ENCODE measurements at places on chromosomes 12 and 14. TPM values are rescaled to one million over a fixed set of nuclear protein-coding genes. Genes with fewer than 3 reads are reported as not detected.

Gene PTCSC3
- total RNA-seq: not detected

Gene CEBPE
- total RNA-seq: 0.13 TPM

Gene FGF23
- not detected for total RNA-seq

Gene GPD1
- 0.13 TPM for total RNA-seq

Gene CRY1
- 12.3 TPM for total RNA-seq

Gene SNW1
- 57.1 TPM for total RNA-seq

Gene TRHDE
- not detected for total RNA-seq

Gene SLC17A8
- not detected for total RNA-seq

Gene DDIT3
- 40.5 TPM for total RNA-seq

Gene WNT5B
- total RNA-seq: 42.5 TPM

Gene PCK2
- 26.2 TPM for total RNA-seq

Gene NEK9
- total RNA-seq: 55.9 TPM

Gene CPNE6
- not detected for total RNA-seq

Gene TAS2R42
- total RNA-seq: not detected

Gene RAPGEF3
- 18.6 TPM for total RNA-seq

Gene PLXNC1
- total RNA-seq: 9.4 TPM

Gene FZD10
- 0.26 TPM for total RNA-seq

Gene C12orf75
- total RNA-seq: 98.7 TPM

Gene CCND2
- 25.3 TPM for total RNA-seq

Gene GALC
- total RNA-seq: 15.0 TPM

Gene CPNE8
- 21.3 TPM for total RNA-seq

Gene STXBP6
- 1.2 TPM for total RNA-seq

Gene VPS29
- 78.4 TPM for total RNA-seq

Gene GATC
- 16.3 TPM for total RNA-seq

Gene NPC2
- 167 TPM for total RNA-seq

Gene RTRAF
- total RNA-seq: 82.9 TPM

Gene PROX2
- not detected for total RNA-seq

Gene SERPINA6
- not detected for total RNA-seq

Gene CCDC196
- not detected for total RNA-seq

Gene CD163
- total RNA-seq: not detected

Gene KCNMB4
- total RNA-seq: 0.13 TPM

Gene EPYC
- total RNA-seq: 0.76 TPM

Gene KRT79
- not detected for total RNA-seq

Gene KLRD1
- 1.2 TPM for total RNA-seq

Gene DCAF5
- 40.8 TPM for total RNA-seq

Gene C1R
- 427 TPM for total RNA-seq

Gene MTHFD1
- 39.5 TPM for total RNA-seq

Gene TAS2R14
- total RNA-seq: 9.1 TPM

Gene ZFHX2
- 0.32 TPM for total RNA-seq

Gene FAM181A
- not detected for total RNA-seq

Gene RASSF3
- total RNA-seq: 10.8 TPM

Gene ADGRD1
- 1.7 TPM for total RNA-seq

Gene HOXC6
- total RNA-seq: 5.3 TPM

Gene FOXG1
- under 0.01 TPM for total RNA-seq

Gene DPY19L2
- total RNA-seq: 0.65 TPM

Gene TAS2R9
- total RNA-seq: 0.32 TPM

Gene KRT2
- total RNA-seq: not detected

Data from articular chondrocyte of knee joint (primary cell).